ENCODE measurements at places on chromosomes 5 and 9.

DNA sequence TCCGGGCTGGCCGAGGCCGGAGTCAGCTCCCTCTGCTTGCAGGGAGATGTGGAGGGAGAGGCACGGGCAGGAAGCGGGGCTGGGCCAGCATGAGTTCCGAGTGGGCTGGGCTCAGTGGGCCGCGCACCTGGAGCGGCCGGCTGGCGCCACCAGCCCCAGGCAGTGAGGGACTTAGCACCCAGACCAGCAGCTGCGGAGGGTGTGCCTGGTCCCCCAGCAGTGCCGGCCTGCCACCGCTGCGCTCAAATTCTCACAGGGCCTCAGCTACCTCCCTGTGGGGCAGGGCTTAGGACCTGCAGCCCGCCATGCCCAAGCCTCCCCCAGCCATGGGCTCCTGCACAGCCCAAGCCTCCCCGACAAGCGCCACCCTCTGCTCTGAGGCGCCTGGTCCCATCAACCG is 700.3 kb downstream of the DNAH5 start:
- no peak for DNase-seq

- DNase-seq: no peak
These were observed 2.2 kb downstream of the ZSWIM6 start for GRCh38 chr5:61333954-61334867.

GRCh38 chr5:115202952-115203351 is 33.2 kb upstream of the TRIM36 start:
- DNase-seq: no peak

- DNase-seq: no peak
These were observed 223.7 kb downstream of the PCSK5 start for GRCh38 chr9:76114144-76114543.

GRCh38 chr9:137089232-137089947 is 2.6 kb downstream of the MAN1B1 start:
- DNase-seq: peak; percentile 19

DNA sequence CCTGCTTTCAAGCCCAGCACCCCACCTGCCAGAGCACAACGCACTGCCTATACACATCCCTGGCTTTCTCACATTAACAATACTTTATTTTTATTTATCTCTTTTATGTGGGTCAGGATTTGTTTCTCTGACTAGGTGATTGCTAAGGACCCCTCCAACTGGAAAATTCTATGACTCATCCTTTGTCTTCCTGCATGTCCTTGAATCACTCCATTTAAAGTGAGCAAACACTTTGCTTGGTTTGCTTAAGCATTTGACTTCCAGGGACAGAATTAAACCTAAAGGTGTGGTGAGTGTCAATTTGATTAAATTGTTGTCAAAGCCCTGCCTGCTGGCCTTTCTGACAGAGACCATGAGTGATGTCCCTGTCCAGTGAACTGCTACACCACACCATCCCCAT is 536.5 kb upstream of the BRINP1 start:
- no peak for DNase-seq

GRCh38 chr5:113606298-113607134 is 93.0 kb downstream of the YTHDC2 start:
- peak; percentile 57 for DNase-seq

GRCh38 chr5:77644371-77645157 is 6.1 kb upstream of the OTP start:
- DNase-seq: peak; percentile 15

DNA sequence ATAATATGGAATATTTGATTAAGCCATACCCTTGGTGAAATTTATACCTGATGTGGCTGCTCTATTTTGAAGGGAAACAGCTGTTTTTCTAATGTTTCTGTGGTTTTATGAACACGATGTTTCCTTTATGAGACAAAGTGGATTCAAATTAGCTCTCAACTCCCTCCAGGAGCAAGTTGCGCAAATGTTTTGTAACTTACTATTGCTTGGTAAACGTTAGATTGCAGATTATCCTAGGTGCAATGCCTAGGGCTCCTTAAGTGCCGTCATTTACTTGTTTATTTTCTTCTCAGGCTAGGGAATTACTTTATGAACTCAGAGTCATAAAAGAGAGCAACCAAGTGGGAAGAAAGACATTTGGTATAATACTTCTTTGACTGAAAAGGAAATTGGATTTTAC is 763.1 kb downstream of the TAF11L14 start:
- DNase-seq: no peak

DNA sequence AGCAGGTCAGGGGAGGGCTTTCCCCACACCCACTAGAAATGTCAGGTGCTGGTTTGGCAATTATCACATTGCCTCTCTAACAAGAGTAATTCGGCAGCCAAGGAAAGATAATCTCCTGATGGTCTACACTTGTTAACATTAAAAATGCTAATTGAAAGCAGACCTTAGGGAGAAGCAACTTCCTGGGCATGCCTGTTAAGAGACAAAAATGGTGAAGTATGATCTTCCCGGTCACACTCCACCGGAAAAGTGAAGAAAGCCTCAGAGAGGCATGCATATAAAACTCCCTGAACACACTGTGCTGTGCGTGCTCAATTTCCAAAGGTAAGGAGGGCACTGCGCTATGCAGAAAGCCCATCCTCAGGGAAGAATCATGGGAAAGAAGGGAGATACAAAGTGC is 244.3 kb downstream of the FAM170A start:
- no peak for DNase-seq

DNA sequence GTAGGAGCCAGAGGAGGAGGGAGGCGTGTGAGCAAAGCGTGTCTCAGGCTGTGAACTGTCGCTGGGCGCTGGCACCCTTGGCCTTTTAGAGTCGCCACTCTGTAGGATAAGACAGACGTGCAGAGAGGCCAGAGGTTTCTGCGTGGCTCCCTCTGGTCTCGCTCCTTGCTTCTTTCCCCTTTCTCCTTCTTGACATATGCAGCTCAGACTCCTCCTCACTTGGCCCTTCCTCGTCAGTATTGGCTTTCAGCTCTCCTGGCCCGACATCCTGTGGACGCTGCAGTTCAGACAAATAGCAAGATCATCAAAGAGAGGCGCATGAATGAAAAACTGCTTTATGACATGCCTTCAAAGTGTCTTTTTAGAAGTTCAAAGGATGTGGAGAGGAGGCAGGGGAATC is 116.8 kb upstream of the SPRY4 start:
- no peak for DNase-seq

DNA sequence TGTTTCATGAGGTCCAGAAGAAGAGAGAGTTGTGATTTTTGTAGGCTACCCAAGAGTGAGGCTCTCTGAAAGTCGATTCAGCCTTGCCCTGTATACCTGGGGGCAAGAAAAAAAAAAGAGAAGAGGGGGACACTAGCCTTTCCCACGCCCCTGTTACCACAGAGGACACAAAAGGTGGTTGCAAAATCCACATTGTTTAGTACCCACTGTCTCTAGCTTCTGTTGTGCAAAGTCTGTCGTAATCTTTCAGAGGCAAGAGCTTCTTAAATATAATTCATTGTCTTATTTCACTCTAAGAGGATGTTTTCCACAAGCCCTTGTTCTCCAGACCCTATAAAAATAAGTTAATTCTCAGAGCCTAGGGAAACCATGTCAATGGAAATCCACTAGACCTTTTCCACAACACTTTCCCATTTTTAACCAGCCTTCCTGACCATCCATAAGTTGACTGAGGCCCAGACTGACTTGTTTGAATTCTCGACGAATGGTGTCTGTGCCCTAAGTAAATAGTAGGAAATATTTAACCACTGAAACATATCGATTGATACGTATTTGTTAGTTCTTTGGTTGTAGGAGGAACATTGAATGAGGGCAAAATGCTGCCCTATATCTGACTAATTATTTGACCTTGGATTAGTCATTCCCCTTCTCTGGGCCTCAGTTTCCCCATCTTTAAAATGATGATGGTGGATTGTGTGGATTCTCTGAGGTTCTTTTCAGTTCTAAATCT is 182.7 kb downstream of the PAPPA start:
- no peak for DNase-seq
